Caki2 (cell line): ENCODE measurements at places on chromosomes 16 and 17.

GRCh38 chr17:56833057-56833808, 487 bp downstream of the C17orf67 start:
- DNase-seq, result peak; percentile 87

- no peak for DNase-seq
Measured at GRCh38 chr16:984736-985636, 3.4 kb downstream of the SOX8 start.

- DNase-seq, result no peak
Measured at GRCh38 chr17:2435181-2435741, 34.4 kb upstream of the MNT start.

- peak; percentile 41 for DNase-seq
Measured at GRCh38 chr17:78974635-78975591, 4.8 kb downstream of the LGALS3BP start.

- no peak for DNase-seq
Measured at GRCh38 chr16:3112881-3113574, 642 bp downstream of the ZNF205 start.

DNA sequence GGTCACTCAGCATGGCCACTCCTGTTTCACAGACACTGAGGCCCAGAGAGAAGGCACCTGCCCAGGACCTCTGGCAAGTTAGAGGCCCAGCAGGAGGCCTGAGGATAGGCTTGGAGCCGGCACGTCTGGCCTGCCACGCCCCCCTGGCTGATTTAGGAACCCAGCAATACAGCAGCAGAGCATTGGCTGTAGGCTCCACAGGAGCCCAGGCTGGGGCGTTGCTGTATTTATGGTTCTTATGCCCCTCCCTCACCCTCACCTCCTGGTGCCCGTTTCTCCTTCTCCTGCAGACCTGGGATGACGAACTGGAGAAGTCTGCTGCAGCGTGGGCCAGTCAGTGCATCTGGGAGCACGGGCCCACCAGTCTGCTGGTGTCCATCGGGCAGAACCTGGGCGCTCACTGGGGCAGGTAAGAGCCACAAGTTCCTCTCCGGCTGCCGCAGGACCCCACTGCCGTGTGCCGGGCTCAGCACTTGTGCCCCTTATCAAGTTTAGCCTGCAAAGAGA, 25.8 kb downstream of the CRISPLD2 start:
- DNase-seq, result no peak

GRCh38 chr16:17072104-17072503, 398.7 kb downstream of the XYLT1 start:
- no peak for DNase-seq

DNA sequence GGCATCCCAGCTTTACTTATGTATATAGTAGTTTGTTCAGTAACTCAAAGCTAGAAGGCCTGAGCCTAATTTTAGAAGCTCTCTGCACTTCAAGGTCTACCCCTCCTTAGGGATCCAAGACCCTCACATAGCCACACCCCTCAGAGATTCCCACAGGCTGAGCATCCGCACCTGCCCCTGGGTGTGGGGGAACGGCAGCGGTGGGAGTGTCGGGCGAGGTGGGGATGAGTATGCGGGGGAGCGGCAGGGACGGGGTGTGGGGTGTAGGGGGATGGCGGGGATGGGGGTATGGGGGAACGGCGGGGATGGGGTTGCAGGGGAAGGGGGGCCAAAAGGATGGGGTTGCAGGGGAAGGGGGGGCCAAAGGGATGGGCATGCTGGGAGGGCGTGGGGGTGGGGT, 24.9 kb upstream of the BEAN1 start:
- no peak for DNase-seq
